Glomerular endothelial cell (primary cell): ENCODE measurements at places on chromosomes 11 and 22.

DNA sequence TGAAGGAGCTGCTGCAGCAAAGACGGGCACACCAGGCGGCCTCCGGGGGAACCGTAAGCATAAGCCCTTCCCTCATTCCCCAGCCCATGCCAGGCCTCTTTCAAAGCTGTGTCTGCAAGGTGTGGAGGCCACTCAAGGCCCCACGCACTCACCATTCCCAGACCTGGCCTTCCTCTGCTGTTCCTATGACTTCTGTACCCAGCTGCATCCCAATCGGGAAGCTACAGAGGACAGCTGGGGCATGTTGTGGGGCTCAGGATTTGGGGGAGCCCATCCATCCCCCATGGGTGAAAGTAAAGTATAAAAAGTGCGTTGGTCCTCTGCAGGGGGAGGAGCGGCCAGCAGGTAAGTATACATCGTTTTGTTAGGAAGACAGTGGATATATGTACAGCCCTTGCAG lies 2.2 kb downstream of the POU2AF3 start:
- DNase-seq = no peak

GRCh38 chr11:69277074-69277809 lies 16.7 kb upstream of the MYEOV start:
- no peak for DNase-seq

DNA sequence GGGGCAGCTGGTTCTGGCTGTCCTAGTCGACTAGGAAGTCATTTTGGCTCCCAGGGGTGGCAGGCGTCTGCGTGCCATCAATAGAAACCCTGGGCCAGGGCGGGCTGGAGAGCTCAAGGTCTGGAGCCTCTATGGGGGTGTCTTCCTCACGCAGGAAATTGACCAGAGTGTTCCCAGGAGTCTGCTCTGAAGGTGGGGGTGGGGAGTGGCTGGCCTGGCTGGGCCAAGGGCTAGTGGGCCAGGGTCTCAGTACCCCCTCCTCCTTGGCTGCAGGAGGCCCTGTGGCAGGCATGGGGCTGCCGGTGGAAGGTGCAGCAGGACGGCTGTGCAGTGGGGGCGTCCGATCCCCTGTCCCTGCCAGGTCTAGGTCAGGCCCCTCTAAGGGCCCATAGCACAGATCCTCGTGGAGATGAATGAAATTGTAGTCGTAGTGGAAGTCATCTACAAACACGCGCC lies 64.6 kb downstream of the ARFGAP3 start:
- no peak for DNase-seq

- no peak for DNase-seq
These were observed 46.1 kb downstream of the LARGE1 start for GRCh38 chr22:33874206-33874605.

DNA sequence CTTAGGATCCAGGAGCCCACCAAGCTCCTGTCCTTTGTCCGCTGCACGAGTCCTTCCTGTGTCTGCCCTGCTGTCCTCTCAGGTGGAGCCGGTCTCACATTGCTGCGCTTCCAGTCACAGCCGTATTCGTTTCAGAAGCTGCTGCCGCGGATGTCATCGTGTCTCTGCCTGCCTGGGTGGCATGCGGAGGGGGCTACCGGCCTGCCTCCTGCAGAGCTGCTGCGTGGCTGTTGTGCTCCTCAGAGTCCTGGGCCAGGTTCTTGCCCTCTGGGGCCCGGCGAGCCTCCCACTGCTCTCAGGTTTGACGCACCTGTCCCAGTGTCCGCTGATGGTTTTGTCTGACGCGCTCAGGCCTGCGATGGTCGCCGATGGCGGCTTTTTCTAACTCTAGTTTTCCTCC lies 254.2 kb downstream of the TBC1D22A start:
- no peak for DNase-seq

DNA sequence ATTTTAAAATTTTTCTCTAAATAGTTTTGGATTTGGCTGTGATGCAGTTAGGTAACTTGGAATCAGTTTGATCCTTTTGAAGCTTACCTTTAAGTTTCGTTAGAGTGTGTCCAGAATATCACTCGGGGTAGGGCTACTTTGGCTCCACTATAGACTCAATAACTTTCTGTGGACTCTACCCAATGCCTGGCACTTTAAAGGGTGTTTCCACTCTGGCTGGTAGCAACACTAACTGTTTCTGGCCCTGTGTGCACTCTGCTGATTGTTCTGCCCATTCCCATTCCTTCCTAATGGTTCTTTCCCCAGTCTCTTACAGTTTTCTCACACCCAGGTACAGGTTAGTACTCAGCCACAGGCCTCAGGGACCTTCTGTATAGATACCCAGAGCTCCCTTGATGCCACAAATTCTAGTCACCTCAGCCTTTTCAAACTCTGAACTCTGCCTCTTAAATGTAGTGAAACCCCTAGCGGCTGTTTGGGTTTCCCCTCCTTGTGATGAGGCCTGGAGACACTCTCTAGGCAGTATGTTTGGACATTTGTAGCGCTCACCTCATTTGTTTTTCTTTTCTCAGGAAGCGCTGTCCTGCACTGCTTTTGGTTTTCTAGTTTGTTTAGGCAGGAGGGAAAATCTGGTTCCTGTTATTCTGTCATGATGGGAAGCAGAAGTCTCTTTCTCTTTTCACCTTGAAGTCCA lies 16.8 kb downstream of the CUL5 start:
- no peak for DNase-seq

DNA sequence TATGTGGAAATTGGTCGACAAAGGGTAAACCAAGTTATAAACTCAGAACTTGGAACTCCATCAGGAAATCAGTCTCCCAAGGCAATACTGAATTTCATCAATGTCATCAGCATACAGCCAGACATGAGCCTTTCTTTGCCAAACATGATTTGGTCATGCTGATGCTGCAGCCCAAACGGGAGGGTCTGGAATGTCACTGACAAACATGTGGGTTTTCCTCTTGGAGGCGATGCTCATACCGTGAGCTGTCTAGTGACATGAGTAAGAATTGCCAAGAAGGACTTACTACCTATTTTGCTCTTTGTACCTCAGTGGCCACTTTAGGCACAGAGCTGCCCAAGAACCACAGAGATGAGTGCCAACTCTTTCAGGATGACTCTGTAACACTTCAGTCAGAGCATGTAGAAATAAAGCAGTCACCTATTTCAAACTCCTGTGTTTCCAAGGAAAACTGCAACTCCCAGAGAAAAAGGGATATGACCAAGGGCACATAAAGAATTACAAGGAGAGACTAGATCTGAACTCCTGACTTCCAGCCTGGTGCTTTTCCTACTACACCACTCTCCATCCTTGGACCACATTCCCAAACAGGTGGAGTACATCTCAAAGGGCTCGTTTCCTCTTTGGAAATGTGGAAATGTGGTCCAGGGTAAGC lies 24.3 kb upstream of the MRGPRX2 start:
- DNase-seq = no peak

DNA sequence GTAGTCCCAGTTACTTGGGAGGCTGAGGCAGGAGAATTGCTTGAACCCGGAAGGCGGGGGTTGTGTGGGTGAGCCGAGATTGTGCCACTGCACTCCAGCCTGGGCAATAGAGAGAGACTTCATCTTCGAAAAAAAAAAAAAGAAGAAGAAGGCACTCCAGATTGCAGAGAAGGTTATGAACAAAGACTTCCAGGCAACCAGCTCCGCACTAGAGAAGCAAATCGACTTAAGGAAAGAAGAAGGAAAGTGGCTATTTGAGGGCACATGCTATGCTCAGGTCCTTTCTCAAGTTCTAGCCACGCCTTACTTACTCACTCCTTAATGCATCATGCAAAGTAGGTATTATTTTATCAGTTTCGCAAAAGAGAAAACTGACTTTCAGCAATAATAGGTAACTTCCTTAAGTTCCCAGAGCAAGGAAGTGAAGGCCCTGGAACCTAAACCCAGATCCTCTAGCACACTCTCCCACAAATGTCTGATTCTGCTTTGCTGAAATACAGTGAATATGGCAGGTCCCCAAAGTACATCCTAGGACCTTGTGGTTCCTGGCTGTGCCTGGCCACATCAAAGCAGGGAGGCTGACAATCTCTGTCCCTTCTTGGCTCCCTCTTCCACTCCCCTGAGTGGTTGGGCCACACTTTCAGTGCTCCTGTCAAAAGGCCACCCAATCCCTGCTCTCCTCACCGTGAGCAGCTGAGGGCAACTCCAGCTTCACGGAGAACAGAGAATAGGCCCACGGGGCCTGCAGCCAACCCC lies 14.2 kb downstream of the CD3E start:
- DNase-seq = no peak

GRCh38 chr11:105156720-105157119 lies 17.2 kb upstream of the CARD18 start:
- DNase-seq = no peak

DNA sequence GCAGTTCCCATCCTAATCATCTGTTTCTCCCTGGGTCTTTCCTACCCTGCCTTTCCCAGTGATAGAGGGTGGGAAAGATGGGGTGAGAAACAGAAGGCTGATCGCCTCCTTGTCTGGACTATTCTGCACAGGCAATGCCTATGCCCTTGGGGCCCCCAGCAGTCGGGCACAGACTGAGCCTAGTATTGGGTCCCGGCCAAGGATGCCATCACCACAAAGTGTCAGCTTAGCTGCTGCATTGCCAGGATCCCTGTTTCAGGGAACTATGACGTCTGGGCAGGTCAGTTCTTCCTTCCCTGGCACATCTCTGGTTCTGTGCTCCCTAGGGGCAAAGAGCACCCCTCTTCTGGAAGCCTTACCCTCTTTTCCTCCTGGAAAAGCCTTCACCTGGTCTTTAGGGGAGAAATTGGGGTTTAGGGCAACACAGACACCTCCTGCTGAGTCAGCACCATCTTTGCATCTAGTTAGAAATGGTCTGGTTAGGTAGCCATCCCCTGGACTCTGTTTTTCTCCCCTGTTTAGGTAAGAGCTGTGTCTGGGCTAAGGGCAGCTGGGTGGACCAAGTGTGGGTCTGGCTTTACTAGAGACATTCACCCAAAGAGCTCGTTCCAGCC lies 2.1 kb downstream of the ADAMTS8 start:
- DNase-seq = no peak

- DNase-seq = no peak
These were observed 77.6 kb downstream of the TENM4 start for GRCh38 chr11:79363256-79363655.

- no peak for DNase-seq
These were observed 119.1 kb downstream of the TBC1D22A start for GRCh38 chr22:46881373-46882118.

- no peak for DNase-seq
These were observed 38.6 kb upstream of the MMP13 start for GRCh38 chr11:102994105-102994504.

GRCh38 chr11:132464939-132465338 lies 1067.4 kb downstream of the OPCML start:
- no peak for DNase-seq

DNA sequence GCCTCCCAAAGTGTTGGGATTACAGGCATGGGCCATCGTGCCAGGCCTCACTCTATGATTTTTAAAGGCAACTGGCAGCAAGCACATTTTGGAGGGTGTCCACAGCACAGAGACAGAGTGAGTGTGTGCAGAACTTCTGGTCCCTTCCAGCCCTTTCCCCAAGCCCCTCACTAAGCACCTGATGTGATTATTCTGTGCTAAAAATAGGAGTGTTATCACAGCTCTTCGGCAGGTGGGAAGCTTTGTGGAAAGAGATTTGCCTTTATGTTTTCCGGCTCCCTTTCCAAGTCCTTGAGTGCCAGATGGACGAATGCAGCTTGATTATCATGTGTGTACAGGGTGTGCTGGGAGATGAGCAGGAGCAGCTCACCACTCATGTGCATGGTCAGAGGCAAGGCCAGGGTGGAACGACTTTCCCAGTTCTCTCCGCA lies 310.8 kb downstream of the DDX10 start:
- DNase-seq = no peak

DNA sequence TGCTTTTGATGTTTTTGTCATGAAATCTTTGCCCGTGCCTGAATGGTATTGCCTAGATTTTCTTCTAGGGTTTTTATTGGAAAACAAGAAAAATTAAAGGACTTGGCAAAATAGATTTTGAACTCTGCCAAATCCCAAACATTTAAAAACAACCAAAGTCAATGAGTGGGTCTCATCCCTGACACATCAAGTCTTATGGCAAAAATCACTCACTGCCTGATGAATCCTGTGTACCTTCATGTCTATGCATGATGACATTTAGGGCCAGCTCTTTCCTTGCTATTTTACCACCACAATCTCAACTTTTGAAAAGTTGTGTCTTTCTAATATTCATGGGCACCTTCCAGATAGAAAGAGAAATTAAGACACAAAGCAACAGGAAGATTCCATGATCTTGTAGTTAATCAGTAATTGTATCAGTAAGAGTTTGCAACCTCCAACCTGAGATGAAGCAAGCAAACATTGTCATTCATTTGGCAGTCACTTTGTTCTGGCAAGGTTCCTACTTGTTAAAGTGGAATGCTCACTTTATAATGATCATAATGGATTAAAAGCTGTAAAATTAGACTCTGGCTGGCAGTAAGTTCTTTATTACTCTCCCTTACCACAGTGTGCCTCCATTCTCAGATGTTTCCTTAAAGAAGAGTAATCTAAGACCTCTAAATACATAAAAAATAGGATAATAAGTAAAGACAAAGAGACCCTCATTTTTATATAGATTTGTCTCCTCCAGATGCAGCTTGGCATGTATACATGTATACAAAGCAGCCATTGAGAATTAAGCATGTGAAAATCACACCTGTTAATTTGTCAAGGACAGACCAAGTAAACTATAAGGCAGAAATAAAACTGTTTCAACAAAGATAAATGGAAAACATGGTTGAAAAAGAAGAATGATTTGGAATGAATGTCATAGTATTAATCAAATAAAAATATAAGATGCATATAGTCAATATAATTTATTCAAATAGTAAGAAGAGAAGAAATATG lies 51.6 kb downstream of the ETS1 start:
- no peak for DNase-seq

GRCh38 chr11:72352859-72353551 lies 81.3 kb downstream of the CLPB start:
- no peak for DNase-seq

DNA sequence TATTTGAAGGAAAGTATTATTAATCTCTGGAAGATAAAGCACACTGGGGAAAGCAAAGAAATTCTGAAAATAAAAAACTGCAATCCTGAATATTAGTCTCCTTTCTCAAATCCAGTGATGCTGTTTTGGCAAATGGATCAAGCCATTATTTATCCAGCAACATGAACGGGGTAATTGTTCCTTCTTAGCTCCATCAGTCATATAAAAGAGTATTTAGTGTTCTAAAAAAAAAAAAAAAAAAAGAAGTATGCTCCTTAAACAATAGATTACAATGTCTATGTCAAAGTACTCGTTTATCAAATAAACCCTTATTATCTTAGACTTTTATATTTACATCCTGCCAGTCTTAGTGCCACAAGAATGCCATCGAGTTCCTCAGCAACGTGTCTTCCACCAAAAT lies 1.3 kb downstream of the RDX start:
- DNase-seq = no peak

- no peak for DNase-seq
These were observed 19.1 kb downstream of the MUC6 start for GRCh38 chr11:1017269-1018005.
